Central memory CD8-positive, alpha-beta T cell (primary cell): ENCODE measurements at places on chromosomes 16 and 17.

- H3K27ac ChIP-seq: no peak overlapping the region
- no peaks in the 10 kb centered on the region for H3K27me3 ChIP-seq
- H3K36me3 ChIP-seq: peaks cover 33% of the 10 kb centered on the region
- DNase-seq: no peak
- no peaks in the 10 kb centered on the region for H3K4me1 ChIP-seq
Measured at GRCh38 chr16:81946206-81946605, 65.1 kb downstream of the SDR42E1 start.

GRCh38 chr16:85550953-85551924 lies 61.9 kb upstream of the GSE1 start:
- H3K4me1 ChIP-seq: peaks cover 30% of the 10 kb centered on the region
- H3K36me3 ChIP-seq: peaks cover 34% of the 10 kb centered on the region
- H3K27ac ChIP-seq: peak overlapping the region; percentile 44
- peak overlapping the region; percentile 62 for H3K4me3 ChIP-seq
- no peak for DNase-seq

- H3K4me1 ChIP-seq: peaks cover 56% of the 10 kb centered on the region
- H3K27ac ChIP-seq: no peak overlapping the region
- DNase-seq: no peak
- no peak overlapping the region for H3K4me3 ChIP-seq
- no peaks in the 10 kb centered on the region for H3K27me3 ChIP-seq
- peaks cover 3% of the 10 kb centered on the region for H3K36me3 ChIP-seq
Measured at GRCh38 chr16:81637336-81638235, 141.5 kb upstream of the PLCG2 start.

GRCh38 chr17:66976781-66977201 lies 12.3 kb downstream of the CACNG4 start:
- H3K27ac ChIP-seq: no peak overlapping the region
- H3K4me3 ChIP-seq: no peak overlapping the region
- H3K36me3 ChIP-seq: no peaks in the 10 kb centered on the region
- no peak for DNase-seq

DNA sequence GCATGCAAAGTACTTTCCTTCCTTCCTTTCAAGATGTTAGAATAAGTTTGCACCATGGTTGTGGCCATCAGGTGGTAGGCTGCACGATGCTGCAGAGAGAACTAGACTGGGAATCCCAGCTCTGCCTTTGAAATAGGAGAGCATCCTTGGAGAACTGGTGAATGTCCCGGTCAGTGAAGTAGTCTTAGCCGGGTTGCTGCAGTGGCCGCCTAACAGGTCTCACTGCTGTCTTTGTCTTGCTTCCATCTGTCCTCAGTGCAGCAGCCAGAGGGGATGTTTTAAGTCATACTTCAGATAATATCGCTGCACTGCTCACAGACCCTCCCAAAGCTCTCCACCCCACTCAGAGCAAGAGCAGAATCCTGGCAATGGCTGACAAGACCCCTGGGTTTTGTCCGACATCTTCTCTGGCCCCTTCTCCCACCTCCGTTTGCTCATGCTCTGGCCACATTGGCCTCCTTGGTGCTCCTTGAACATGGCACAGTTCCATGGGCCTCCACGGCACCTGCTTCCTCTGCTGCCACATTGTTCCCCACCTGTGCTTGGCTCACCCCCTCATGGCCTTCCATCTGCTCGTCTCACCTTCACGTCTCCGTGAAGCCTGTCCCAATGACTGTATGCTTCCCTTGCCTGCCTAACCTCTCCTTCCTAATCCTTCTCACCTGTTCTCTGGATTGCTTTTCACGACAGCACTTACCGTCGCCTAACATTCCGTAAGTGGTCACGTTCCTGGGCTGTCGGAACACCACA lies 439.8 kb downstream of the UTP18 start:
- no peak overlapping the region for H3K27ac ChIP-seq
- H3K4me3 ChIP-seq: no peak overlapping the region
- DNase-seq: no peak
- no peaks in the 10 kb centered on the region for H3K4me1 ChIP-seq
- H3K27me3 ChIP-seq: peaks cover 31% of the 10 kb centered on the region

DNA sequence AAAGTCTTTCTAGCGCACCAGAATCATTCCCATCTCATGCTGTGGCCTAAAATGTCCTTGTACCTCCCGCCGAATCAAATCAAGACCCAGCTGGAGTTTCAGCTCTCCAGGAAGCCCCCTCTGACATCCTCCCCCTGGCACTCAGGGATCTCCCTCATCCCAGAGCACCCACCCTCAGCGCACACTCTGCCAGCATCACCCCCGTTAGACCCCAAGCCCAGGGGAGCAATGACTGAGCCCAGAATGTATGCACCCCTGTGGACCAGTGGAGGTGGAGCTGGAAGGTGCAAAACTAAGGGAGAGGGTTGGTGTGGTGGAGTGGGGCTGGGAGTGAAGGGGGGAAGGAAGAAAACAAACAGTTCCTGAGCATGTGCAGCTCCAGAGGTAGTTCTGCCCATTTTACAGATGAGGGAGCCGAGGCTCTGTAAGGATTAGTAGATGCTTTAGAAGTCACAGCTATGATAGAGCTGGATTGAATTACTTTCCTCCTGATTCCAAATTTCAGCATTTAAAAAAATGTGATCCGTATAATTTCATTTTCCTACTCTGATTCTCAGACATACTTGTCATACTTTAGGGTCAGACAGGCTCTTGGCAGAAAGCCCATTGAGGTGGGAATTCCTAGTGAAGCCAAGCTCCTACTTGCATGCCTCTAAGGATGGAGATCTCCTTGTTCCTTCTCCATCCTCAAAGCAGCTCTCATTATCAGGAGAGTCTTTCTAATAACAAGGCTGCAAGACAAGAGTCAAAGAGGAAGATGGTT lies 242.7 kb downstream of the KATNIP start:
- H3K4me1 ChIP-seq: no peaks in the 10 kb centered on the region
- peaks cover 14% of the 10 kb centered on the region for H3K27me3 ChIP-seq
- no peak for DNase-seq

- H3K27ac ChIP-seq: no peak overlapping the region
- DNase-seq: no peak
- H3K4me1 ChIP-seq: no peaks in the 10 kb centered on the region
- H3K4me3 ChIP-seq: no peak overlapping the region
- H3K36me3 ChIP-seq: no peaks in the 10 kb centered on the region
Measured at GRCh38 chr16:75038036-75038858, 39.4 kb downstream of the ZNRF1 start.

- H3K27ac ChIP-seq: no peak overlapping the region
- no peak for DNase-seq
- H3K27me3 ChIP-seq: no peaks in the 10 kb centered on the region
- H3K4me3 ChIP-seq: no peak overlapping the region
- no peaks in the 10 kb centered on the region for H3K4me1 ChIP-seq
Measured at GRCh38 chr17:32240750-32241149, 24.9 kb upstream of the RHBDL3 start.

- DNase-seq: no peak
- no peak overlapping the region for H3K27ac ChIP-seq
Measured at GRCh38 chr17:77827511-77827910, 131.0 kb upstream of the TNRC6C start.

GRCh38 chr16:79316004-79316458 lies 284.5 kb downstream of the MAF start:
- no peak overlapping the region for H3K4me3 ChIP-seq
- peaks cover 12% of the 10 kb centered on the region for H3K4me1 ChIP-seq
- peaks cover 38% of the 10 kb centered on the region for H3K27me3 ChIP-seq
- DNase-seq: no peak
- no peak overlapping the region for H3K27ac ChIP-seq

DNA sequence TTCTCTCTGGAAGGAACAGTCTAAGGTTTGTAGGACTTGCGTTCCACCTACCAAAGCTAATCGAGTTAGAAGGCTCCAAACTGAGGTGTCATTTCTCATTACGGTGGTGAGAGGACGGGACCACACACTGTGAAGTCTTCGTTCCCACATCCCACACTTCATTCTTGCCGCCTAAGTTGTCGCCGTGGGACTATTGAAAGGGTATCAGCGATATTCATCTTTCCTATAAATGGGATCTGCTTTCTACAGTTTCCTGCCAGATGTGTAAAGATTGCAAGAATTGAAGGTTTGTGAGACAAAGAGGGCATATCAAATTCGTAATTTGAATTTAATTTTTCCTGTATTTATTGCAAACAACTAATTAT lies 608 bp upstream of the TRIM37 start:
- peak overlapping the region; percentile 93 for H3K27ac ChIP-seq
- H3K36me3 ChIP-seq: peaks cover 20% of the 10 kb centered on the region
- no peak for DNase-seq
- H3K4me3 ChIP-seq: peak overlapping the region; percentile 96
- H3K4me1 ChIP-seq: peaks cover 23% of the 10 kb centered on the region

DNA sequence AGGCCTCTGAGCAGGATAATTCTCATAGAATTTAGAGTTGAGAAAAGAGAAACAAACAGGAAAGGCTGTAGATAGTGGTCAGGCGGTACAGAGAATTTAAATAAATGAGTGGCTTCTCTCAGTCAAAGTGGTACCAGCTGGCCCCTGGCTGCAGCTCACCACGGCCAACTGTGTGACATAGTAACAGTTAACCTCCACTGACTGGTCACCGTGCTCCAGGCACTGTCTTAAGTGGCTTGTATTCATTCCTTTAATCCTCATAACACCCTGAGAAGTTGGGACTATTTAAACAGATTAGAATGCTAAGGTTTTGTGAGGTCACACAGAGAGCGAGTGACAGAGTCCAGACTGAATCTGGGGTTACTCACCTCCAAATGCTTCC lies 108.9 kb downstream of the GNAO1 start:
- H3K27me3 ChIP-seq: no peaks in the 10 kb centered on the region
- no peak overlapping the region for H3K4me3 ChIP-seq
- H3K36me3 ChIP-seq: no peaks in the 10 kb centered on the region
- no peak for DNase-seq

GRCh38 chr17:41664587-41665565 lies 23.8 kb upstream of the EIF1 start:
- no peak for DNase-seq
- no peaks in the 10 kb centered on the region for H3K27me3 ChIP-seq
- peaks cover 11% of the 10 kb centered on the region for H3K36me3 ChIP-seq
- peak overlapping the region; percentile 88 for H3K4me3 ChIP-seq
- peak overlapping the region; percentile 35 for H3K27ac ChIP-seq
- peaks cover 24% of the 10 kb centered on the region for H3K4me1 ChIP-seq

DNA sequence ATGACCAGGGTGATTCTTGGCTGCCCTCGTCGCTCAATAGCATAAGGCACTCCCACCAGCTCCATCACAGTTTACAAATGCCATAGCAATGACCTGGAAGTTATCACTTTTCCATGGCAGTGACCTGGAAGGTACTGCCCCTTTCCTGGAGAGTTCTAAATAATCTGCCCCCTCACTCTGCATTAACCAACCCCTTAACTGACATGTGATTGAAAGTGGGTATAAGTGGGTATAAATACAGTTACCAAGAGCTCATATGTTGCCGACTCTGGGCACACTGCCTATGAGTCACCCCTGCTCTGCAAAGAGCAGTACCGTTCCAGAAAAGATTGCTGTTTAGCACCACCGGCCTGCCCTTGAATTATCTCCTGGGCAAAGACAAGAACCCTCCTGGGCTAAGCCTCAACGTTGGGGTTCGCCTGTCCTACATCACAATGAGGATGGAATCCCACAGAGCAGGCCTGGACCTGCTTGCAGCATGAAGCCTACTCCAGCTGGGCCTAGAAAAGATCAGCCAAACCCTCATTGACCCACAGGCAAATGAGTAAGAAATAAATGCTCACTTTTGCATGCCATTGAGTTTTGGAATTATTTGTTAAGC lies 95.2 kb upstream of the SEC14L1 start:
- no peaks in the 10 kb centered on the region for H3K4me1 ChIP-seq
- peaks cover 25% of the 10 kb centered on the region for H3K27me3 ChIP-seq
- no peaks in the 10 kb centered on the region for H3K36me3 ChIP-seq

DNA sequence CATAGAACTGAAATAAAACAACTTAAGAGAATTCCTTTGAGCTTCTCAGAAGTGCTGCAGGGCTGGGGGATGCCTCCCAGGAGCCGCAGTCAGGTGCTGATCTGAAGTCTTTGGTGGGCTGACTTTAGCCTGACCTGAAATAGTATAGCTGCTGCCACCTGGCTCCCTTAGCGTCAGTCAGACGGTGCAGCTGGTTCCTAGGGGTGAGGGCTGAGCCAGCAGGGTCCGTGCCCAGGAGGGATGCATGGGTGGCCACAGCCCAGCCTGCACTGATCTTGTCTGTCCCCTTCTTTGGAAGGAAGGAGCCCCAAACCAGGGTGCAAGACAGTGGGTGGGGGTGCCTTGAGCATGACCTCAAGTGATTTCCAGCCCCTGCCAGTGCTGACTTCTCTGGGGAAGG lies 11.5 kb downstream of the MAPT start:
- H3K4me1 ChIP-seq: peaks cover 10% of the 10 kb centered on the region
- H3K27me3 ChIP-seq: peaks cover 52% of the 10 kb centered on the region
- H3K4me3 ChIP-seq: no peak overlapping the region
- DNase-seq: no peak

DNA sequence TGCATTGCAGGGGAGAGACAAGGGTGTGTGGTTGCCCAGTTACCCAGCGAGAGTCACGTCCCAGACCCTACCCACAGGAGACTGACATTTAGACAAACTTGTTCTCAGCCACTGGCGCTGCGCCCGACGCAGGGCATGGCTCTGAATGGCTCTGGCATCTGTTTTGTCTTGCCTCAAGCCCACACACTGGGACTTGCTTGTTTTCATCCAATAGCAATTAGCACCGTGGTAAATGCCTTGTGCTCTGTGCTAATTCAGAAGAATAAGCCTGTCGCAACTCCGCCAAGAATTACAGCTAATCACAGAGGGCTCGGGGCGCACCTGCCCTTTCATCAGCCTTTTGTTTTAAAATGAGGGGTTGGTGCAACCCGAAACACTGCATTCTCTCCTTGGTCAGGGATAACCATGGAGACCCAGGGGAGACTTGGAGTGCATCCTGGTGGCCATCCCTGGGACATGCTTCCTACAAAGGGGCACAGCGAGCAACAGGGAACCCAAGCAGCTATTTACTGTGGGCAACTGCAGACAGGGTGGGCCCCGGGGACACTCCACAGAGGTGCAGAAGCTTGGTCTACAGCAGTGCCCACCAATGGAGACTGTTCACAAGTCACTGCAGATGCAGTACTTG lies 220.6 kb upstream of the ZFHX3 start:
- H3K4me1 ChIP-seq: no peaks in the 10 kb centered on the region
- no peak overlapping the region for H3K4me3 ChIP-seq
- no peak for DNase-seq

DNA sequence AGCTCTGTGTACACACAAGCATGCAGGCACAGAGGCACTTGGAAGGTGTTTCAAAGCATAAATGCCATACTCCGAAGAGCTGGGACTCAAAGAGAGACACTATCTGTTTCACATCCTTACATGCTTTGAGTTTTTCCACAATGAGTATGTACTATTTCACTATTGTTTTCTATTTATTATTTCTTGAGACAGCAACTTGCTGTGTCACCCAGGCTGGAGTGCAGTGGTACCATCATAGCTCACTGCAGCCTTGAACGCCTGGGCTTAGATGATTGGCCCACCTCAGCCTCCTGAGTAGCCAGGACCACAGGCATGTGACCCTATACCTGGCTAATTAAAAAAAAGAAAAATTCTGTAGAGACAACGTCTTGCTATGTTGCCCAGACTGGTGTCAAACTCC lies 31.6 kb downstream of the CYB5D2 start:
- H3K4me3 ChIP-seq: peak overlapping the region; percentile 18
- no peaks in the 10 kb centered on the region for H3K27me3 ChIP-seq
- peaks cover 43% of the 10 kb centered on the region for H3K36me3 ChIP-seq
- H3K27ac ChIP-seq: peak overlapping the region; percentile 94
- peaks cover 35% of the 10 kb centered on the region for H3K4me1 ChIP-seq
